ENCODE measurements at places on chromosomes 2 and 18.

- DNase-seq = no peak
Measured at GRCh38 chr2:67945940-67946339, 116.9 kb downstream of the C1D start.

DNA sequence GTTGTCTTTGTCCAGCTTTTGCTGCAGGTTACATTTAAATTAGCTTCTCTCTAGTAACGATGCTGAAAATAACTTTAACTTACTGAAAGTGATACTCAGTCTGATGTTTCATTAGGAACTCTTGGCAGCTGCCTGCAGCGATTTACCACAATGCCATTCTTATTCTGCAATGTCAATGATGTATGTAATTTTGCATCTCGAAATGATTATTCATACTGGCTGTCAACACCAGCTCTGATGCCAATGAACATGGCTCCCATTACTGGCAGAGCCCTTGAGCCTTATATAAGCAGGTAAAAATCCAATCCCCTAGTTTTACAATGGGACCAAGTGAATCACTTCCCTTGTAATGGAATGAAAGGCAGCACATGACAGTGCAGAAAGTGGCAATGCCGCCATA, 16.3 kb upstream of the MFF start:
- no peak for DNase-seq

DNA sequence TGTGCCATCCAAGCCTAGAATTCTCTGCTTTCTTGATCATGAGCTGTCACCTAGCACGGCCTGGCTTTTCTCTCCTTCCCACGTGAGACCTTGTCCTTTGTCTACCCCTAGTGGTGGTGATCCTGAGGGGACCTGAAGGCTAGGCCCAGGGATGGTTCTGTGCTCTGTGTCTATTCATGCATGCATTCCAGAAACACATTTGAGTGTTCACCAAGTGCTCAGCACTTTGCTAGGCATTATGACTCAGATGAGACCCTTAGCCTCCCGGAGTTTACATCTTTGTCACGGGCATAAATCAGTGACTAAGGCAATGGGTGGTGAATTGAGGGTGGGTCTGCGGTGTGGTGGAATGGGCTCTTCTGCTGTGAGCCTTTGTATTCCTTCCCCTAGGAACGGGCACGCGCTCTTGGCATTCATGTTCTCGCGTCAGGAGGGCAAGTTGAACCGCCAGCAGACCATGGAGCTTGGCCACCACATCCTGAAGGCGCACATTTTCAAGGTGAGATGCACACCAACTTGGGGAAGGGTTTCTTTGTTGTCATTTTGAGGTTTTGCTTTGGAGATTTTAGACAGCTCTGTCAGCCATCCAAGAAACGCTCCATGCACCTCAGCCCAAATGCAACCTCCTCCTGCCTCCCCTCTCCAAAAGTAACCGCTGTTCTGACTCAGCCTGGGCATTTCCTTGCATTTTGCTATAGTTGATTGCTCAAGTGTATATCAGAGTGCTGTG, 100.9 kb downstream of the WDSUB1 start:
- DNase-seq = peak; percentile 45

GRCh38 chr2:106065983-106066820, 127.9 kb downstream of the UXS1 start:
- no peak for DNase-seq

DNA sequence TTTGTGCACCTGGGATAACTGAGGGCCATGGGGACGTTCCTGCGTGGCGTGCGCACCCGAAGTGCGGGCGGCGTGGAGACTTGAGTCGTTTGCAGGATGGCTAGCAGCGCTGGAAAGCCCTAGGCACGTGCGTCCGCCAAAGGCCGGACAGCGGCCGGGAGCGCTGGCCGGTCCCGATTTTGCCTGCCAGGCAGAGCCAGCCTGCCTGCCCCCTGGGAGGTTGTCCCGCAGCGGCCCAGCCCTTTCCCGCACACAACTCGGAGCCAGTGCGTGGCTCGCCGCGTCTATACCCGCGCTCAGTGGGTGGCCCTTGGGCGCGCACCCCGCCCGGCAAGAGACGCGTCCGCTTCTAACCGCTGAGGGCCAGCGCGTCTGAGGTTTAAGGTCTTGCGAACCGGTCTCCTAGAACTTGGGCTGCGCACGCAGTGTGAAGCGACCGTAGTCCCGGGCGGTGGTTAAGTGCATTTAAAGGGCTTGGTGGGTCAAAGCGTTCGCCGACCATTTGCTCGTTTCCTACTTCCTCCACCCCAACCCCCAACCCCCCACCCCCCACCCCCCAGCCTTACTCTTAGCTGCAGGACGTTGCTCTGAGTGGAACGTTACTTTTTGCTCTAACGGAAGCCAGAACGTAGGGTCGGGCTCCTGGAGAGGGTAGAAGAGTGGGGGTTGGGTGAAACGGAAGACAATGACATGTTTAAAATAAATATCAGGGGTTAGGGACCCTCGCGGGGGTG, 627 bp downstream of the CDCA7 start:
- peak; percentile 27 for DNase-seq

GRCh38 chr18:56492136-56492535, 146.3 kb downstream of the TXNL1 start:
- DNase-seq = no peak

GRCh38 chr2:210617732-210618330, 61.4 kb downstream of the CPS1 start:
- DNase-seq = no peak

DNA sequence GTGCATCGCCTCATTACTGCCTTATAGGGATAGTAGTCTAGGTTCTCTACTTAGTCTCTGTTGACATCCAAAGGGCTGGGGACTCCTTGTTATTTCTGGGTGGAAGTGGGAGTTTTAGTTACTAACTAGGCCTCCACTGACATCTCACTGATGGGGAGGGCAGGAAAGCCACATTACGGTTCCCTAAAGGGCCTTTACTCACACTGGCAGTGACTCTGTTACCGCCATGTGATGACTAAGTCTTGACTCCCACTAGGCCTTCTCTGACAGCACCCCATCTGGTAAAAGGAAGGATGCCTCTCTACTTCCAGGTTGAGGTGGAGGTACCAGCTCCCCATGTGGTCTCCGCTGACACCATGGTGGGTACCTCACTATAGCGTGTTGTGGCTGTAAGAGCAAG, 14.0 kb upstream of the BCL2L11 start:
- DNase-seq = no peak
